ENCODE measurements at places on chromosomes 4 and X.

DNA sequence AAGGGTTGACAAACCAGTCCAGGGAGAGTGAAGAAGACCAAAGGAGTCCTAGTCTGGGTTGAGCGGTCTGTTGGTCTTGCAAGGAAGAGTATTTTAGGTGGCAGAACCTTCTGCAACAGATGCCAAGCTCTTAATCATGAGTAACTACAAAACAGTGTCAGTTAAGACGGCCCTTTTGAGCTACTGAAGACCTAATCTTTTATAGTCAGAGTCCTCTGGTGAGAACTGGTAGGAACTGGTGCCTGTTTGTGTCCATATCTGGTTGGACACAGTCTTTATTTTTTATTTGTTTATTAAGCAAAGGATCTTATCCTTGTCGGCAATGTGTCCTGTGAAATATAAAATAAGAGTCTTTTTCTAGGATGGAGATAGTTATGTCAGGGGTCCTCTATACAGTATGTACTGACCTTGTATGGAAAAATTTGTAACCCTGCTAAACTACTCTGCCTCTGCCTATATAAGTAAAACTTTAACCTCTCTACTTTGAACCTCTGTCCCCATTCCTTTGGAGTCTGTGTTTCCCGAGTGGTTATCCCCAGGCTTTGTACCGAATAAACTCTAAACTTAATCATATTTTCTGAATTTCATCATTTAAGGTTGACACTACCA, 47.1 kb downstream of the FAM13A start:
- no peak for DNase-seq

GRCh38 chrX:130507015-130507414, 105.2 kb downstream of the RBMX2 start:
- no peak for DNase-seq

DNA sequence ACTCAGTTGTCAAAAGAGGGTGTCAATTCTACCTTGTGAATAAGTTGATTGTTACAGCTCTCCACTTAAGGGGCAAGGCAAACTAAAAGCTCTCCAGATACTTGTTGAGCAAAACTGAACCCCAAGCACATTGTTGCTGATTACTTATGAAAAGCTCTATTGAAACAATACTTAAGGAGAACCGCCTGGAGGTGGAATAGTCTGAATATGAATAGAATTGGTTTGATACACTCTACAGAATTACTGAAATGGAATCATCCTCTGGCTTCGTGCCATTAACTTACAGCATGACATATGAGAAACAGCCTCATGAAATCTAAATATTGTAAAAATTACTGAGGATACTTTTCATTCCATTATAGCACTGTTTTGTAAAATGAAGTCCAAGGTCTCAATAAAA, 127.0 kb upstream of the SH3RF1 start:
- no peak for DNase-seq

DNA sequence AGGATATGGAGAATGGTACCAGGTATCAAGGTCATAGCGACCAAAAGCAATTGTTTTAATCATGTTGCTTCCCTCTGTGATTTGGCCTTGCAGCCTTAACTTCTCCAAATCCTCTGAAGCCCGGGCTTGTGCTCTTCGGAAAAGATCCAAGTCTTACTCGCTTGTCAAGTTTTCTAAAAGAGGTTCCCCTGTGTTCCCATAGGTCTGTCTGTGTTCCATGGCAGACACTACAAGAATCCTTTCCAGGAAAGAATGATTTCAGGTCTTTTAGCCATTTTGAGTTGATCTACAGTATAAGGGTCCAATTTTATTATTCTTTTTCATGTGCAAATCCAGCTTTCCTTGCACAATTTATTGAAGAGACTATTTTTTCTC, 710.6 kb upstream of the DIAPH2 start:
- DNase-seq = no peak

DNA sequence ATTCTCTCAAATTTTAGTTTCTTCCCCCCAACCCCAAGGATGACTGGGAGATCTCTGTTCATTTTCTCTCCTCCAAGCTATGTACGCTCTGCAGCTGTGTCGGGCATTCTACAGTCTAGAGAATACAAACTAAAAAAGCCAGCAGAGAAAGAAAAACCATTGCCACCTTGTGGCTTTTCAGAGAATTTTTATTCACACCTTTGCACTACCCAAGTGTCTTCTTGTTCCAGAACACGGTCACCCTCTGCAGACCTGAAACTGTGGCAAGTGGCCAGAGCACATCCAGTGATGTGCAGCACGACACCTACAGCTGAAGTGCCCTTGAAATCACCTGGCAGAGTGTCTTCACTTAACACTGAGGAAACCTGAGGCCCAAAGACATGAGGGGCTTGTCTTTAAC, 68.6 kb downstream of the CHST7 start:
- DNase-seq = no peak

- no peak for DNase-seq
These were observed 50.5 kb downstream of the KCNIP4 start for GRCh38 chr4:21898101-21898500.

DNA sequence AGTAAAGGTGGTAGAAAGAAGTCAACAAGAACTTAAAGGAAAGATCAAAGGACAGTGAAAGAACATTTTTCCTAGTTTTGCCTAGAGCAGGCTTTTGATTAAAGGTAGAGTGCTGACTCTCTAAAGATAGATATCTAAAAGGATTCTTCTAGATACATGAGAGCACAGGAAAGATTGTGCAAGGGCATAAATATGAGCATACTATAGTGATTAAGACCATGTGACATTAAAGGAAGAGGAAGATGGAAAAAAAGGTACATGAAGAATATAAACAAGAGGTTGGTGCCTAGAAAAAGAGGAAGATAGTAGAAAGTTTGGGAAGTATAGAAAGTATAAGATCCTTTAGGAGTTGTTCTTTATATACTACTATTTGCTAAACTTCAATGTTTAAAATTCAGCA, 26.1 kb upstream of the TET2 start:
- no peak for DNase-seq

GRCh38 chr4:186657764-186658163, 65.9 kb downstream of the FAT1 start:
- no peak for DNase-seq

DNA sequence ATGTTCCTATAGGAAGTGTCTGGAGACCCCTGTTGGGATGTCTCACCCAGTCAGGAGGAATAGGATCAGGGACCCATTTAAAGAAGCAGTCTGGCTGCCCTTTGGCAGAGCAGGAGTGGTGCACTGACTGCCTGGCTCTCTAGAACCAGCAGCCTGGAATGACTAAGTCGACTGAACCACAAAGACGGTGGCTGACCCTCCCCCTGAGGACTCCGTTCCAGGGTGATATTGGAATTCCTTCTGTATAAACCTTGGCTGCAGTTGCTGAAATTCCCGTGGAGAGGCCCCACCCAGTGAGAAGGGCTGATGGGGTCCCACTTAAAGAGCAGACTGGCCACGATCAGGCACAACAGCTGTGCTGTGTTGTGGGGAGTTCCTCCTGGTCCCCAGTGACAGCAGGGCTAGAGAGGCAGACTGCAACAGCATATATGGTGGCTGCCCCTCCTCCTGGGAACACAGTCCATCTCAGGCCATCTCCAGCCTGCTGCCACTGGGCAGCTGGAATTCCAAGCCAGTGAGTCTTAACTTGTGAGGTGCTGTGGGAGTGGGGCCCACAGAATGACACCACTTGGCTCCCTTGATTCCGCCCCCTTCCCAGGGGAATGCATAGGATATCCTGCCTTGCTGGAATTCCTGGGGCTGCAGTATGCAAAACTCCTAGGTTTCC, 41.8 kb upstream of the RLIM start:
- DNase-seq = no peak

DNA sequence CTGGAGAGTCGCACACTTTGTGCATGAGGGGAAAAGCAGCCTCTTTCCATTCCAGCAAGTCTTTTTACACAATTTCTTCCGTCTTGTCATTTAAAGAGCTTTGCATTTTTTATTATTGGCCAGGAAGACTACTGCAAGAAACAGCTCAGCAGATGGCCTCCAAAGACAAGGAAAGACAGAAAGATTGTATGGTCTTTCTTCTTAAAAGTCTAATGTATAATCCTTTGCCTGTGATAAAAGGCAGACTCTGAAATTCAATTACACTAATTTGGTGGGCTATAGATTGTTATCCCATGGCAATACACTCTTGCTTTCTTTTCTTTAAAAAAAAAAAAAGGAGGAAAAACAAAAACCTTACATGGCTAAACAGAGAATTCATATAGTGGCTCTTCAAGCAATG, 5.9 kb downstream of the CAPN6 start:
- DNase-seq = no peak

- DNase-seq = no peak
These were observed 46.7 kb downstream of the C4orf46 start for GRCh38 chr4:158624889-158625478.

DNA sequence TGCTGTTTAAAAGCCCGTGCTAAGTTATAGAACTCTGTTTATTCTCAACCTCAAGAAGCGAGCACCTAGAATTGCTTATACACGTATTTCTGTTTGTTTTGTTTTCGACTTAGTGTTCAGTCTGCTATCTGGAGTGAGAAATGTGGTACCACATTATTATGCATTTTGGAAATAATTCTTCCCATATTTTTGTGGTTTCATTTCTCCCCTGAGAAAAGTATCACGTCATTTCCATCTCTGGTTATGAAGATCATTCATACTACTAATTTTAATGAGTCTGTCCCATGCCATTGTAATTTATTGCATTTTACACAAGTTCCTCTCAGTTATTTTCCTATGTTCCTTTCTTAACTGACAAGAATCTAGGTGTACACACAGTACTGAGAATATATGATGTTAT, 186.0 kb downstream of the DCHS2 start:
- DNase-seq = no peak

DNA sequence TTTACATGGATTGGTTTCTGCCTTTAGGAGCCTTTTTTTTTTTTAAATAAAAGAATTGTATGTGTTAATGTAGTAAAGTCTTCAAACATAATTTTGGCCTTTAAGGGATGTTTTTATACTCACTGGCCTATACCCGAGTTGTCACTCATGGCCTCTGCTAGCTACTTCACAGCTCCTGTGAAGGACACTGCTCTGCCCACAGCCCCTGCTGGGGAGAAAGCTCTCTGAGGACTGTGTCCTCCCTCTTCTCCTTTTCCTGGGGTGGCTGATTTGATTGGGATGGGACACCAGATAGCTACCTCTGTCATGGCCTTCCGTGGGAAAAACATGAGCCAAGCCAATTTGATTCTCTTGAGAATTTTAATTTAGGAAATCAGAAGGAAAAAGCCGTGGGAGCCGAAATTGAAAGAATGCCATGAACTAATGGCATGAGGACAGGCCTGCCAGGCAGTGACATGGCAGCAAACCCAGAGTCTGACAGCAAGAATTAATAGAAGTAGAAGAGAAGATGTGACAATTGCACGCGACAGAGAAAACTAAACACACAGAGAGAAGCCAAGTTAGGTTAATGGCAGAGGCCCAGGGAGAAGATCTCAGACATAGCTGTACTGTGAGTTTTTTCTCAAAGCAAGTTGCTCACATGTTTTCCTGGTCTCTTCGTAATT, 81.4 kb downstream of the ARHGAP10 start:
- no peak for DNase-seq

DNA sequence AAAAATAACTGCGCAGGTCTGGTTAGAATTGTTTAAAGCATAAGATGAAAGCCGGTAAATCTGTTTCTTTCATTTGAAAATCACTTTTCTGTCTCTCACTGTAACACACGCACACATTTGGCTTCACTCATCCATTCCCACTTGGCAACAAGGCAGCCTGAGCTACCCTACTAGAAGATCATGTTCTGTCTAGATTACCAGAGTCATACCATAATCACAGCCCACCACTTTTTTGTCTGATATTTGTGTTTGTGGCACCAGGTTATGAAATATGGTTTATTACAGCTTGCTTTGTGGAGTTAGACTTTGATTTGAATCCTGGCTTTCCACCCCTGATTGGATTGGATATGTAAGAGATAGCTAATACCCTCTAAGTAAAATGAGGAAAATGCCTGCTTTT, 2.2 kb downstream of the USO1 start:
- DNase-seq = no peak

GRCh38 chrX:45479835-45480422, 279.3 kb upstream of the DIPK2B start:
- no peak for DNase-seq

DNA sequence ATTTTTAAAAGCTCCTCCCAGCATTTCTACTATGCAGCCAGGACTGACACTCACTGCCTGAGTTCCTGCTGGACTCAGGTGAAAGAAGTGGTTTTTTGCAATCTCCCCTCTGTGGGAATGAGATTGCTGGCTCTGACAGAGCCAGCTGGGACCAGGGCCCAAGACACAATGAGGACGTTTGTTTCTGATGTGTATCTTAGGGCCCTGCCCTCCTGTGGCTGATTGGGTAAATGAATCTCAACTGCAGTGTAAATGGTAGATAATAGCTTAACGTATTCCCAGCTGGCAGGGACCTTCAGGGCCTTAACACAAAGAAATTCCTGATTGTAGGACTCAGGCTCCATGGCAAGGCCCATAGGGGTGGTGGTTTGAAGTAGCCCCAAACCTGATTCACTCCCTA, 85.8 kb upstream of the PRPS1 start:
- DNase-seq = no peak

GRCh38 chr4:77153006-77153405, 4.0 kb upstream of the CCNG2 start:
- no peak for DNase-seq

DNA sequence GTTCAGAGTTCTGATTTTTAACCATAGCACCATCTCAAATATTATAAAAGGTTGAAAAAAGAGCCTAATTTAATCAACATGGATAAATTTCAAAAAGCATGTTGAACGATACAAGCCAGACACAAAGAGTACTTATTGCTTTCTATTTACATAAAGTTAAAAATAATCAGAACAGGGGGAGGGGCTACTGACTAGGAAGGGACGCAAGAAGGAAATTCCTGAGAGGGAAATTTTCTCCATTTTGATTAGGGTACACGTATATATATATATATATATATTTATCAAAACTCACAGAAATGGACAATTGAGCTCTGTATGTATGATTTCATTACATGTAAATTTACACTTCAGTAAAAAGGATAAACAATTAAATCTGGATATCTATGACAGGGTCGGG, 482 bp upstream of the MBTPS2 start:
- DNase-seq = no peak

- DNase-seq = no peak
These were observed 4.5 kb upstream of the TNIP3 start for GRCh38 chr4:121168446-121169281.

GRCh38 chr4:2827071-2827873, 16.4 kb upstream of the ADD1 start:
- DNase-seq = no peak

- DNase-seq = no peak
These were observed 803.0 kb downstream of the DMD start for GRCh38 chrX:32408389-32408788.

DNA sequence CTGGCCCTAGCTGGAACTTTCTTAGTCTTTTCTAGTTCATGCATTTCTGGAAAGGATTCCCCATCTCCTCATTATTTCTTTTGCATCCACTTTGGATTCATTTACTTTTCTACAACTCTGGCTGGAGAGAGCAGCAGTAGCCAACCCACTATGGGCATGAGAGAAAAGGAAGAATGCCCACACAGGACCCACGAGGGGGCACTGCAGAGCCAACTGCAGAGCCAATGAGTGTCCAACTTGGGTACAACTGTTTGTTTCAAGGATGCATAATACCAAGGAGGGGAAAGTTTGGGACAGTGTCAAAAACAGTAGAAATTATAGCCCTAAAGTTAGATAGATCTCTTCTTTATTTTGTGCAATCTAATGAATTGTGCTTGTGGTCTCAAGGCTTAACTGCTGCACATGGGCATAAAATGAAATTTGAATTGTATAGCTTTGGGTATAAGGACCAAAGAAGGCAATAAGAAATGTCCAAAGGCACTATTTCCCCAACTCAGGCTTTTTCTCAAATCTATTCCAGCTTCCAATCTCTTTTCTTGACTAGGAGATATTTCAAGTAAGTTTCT, 230.6 kb downstream of the NSUN7 start:
- no peak for DNase-seq

GRCh38 chrX:17525762-17526555, 151.0 kb downstream of the NHS start:
- no peak for DNase-seq
